ENCODE measurements at places on chromosomes 16 and 17.

GRCh38 chr17:82299452-82299851 is 18.0 kb downstream of the CD7 start:
- no peak for DNase-seq

DNA sequence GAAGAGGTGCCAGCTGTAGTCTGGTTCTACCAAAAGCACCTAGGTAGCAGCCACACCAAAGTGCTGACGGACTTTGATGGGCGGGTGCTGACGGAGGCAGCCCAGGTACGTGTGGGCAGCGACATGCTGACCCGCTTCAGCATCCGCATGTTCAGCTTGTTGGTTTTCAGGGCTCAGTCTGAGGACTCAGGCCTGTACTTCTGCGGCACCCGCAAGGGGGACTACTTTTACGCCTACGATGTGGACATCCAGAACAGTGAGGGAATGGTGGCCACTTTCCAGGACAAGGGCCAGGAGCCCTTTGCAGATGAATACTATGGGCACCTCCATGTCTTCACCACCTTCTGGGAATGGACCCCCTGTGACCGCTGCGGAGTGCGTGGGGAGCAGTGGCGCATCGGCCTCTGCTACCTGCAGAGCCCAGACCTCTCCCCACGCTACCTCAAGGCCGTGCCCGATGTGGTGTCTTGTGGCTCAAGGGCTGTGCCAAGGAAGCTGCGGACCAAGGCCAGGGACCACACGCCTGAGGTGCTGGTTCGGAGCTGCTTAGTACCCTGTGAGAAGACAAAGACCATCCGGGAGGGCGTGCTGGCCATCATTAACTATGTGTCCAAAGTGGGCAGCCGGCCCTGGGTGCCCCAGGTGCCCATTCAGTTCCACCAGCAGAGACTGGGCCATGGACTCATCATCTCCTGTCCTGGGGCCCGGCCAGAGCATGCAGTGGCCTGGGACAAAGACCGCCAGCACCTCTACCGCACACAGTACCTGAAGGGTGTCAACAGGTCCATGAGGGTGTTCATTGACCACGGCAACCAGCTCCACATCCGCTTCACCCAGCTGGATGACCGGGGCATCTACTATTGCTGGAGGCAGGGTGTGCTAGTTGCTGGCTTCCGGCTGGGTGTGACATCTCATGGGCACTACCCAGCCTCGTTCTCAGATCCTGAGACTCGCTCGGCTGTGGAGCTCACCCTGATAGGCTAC is 5.0 kb upstream of the EFTUD2 start:
- no peak for DNase-seq

DNA sequence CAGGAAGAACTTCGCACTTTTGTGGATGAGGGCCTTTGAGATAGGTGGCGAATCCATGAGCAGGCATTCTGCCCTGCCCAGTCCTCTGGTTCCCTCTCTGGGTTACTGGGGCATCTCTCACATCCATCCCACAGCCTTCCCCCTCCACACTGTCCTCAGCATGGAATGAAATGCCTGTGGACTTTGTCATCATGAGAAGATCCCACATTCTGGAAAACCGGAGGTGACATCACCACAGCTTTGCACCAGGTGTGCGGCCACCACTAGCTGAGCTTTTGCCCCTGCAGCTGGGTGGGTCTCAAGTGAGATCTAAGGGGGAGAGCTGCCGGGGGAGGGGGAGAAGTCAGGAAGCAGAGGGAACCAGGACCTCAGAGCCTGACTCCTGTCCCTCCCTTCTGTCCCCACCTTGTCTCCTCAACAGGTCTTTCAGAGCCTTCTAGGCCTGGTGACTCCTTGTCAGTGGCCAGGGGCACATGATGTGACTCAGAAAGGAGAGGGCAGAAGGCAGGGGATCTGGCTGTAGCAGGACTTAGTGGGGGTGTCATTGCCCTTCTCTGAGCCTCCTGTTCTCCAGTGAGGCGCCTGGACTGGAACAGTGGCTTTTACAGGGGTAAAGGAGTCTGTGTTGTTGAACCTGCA is 40.0 kb upstream of the DLX4 start:
- no peak for DNase-seq

DNA sequence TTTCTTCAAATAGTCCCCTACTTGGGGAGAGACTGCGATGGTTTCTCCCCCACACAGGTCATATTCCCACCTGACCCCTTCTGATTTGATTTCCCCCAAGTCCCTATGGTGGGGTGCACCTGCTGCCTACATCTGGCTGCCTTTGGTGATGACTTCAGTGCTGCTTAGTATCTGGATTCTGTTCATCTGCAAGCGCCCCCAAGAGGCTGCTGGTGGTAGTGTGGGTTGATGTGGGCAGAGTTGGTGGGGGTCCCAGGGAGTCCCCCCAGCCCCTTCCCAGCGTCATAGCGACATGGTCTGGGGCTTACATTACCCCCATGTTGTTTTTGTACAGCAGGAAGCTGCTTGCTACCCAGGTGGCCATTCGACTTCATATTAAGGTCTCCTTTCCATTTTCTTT is 99.2 kb downstream of the NTN1 start:
- no peak for DNase-seq

DNA sequence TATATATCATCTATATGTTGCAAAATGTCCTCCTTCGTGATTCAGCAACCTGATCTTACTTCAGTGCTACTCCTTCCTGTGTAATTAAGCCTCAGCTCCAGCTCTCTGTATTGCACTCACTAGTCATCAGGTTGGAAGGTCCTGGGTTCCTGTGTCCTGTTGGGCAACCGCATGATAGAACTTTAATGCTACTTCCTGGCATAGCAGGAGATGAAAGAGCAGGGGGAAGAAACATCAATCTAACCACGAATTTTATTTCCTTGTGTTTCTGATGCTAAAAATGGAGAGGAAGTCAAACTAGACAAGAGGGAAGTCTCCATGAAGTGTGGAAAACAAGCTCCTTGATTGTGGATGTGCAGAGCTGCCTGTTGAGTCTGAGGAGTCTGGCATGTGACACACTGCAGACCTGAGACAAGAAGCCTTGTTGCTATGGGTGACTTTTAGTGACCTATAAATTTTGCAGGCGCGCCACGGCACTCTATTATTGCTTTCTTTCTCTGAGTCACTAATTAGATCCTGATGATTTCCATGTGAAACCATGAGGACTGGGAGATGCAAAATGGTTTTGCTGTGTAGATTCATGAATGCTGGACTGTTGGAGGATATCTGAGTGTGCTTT is 25.6 kb downstream of the IGSF6 start:
- DNase-seq = no peak

DNA sequence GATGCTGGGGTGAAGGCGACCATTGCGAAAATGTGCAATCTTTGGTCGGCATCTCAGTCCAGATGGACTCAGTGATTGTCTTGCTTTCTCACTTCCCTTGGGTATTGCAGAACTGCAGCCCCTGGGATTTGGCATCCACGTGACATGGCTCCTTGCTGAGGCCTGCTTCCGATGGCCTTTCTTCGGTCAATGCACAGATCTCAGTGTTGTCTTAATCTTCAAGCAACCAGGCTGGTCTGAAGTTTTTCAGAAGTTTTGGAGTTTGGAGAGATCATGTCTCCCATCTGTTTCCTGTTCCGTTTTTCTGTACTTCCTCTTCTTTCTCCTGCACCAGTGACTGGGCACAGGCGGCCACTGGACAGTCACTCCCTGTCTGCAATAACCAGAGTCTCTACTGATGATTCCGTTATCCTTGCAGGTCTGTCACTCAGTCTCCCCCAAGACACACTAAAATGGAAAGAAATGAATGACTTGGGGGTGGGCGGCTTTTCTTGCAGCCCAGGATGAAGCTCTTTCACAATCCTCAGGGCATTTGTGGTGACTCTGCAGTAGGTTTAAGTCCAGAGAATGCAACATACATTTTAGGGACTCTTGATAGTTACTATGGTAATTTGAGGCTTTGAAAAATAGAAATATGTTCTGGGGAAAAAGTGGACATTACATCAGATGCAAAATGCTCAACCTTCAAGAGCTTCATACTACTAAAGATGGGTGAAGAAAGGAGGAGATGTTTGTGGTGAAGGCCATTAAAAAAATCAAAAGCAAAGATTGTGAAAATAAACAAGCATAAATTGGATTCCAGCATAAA is 106.3 kb upstream of the ZFHX3 start:
- no peak for DNase-seq

DNA sequence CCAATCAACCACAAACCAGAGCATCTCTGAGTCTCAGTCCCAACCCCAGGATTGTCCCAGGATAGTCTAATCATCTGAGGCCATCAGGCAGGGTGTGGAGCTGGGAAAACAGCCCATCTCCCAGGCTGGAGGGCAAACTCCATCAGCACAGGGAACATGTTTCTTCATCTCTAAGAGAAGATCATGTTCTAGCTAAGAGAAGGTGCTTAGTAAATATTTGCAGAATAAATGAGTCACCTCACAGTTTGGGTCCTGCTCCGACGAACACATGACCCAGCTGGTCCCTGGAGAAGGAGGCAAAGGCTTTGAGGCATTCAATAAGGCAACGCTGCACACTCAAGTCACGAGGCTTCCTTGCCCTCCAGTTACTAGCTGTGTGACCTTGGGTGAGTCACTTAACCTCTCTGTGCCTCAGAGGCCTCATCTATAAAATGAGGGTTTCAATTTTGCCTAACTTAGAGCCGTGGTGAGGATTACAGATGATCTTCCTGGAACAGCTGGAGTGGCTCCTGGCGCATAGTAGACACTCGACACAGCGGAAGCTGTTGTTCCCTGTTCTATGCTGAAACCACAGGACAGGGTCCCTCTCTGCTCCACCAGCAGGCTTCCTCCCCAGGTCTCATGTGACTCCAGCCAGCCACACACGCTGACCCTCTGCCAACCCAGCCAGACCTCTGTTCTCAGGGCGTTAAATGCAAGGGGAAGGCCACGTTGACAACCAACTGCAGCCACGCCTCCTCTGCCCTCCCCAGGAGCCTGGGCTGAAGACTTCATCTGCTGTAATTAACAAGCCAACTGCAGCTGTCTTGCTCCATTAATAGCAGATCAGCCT is 10.3 kb upstream of the RPL38 start:
- DNase-seq = peak; percentile 74

DNA sequence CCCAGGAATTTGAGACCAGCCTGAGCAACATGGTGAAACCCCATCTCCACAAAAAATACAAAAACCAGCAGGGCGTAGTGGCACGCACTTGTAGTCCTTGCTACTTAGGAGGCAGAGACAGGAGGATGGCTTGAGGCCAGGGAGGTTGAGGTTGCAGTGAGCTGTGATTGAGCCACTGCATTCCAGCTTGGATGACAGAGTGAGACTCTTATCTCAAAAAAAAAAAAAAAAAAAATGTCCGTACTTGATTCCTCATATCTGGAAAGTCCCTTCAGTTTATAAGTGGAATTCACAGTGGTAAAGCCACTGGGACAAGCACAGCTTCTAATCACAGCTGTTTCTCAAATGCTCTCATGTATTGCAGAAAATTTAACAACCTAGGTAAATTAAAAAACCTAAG is 78.6 kb upstream of the CREBBP start:
- DNase-seq = no peak

Data from NCI-H1436 (cell line).